ENCODE measurements at places on chromosomes 3 and 15. TPM values are rescaled to one million over a fixed set of nuclear protein-coding genes. Genes with fewer than 3 reads are reported as not detected.

GRCh38 chr3:52845157-52845556 is 10.3 kb upstream of the MUSTN1 start:
- no peak for DNase-seq

The CD200 gene
- total RNA-seq: not detected

GRCh38 chr3:133606902-133607301 is 33.4 kb downstream of the CDV3 start:
- DNase-seq: no peak

The STIMATE gene
- 25.6 TPM for total RNA-seq

DNA sequence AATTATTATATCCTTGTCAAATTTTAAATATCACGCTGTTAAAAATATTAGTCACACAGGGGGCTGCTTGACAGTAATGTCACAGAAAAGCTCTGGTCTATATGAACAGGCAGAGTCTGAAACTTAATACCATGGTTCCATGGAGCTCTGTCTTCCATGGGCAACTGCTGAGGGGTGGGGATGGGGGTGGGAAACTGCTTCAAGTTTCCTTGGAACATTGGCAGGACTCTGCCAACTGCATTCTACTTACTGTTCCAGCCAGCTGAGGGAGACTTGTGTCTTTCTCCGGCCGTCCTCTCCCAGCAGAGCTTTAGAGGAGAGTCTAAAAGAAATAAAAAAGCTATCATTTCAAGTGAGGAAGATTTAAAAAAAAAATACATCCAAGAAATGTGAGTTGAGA is 348.7 kb downstream of the ZIC1 start:
- no peak for DNase-seq

- DNase-seq: peak; percentile 6
Observed at GRCh38 chr3:62084558-62084957, 288.8 kb downstream of the FEZF2 start.

DNA sequence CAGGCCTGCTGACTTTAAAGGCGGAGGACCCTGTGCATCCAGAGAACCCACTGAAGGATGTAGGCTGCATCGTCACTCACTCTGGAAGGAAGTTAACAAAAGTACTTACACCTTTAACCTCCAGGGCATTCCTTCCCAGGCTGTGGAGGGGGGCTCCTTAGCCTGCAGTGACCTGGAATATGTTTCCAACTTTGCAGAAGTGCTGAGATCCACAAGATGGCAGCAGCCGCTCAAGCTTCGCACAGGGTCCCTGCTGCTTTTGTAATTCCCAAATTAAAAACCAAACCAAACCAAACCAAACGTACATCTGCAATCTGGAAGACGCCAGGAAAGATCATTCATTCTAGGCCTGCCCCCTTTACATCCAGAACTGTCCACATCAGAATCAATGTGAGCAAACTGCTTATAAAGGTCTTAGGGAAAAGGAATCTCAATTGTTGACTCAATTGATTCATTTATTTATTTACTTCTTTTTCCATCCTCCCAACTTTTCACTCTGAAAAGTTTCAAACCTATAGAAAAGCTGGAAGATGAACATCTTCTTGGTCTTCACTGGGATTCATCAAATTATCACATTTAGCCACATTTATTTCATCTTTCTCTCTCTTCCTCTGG is 70.5 kb upstream of the KLHL25 start:
- peak; percentile 8 for DNase-seq

The SAMD7 gene
- total RNA-seq: not detected

The ZNF774 gene
- total RNA-seq: 1.4 TPM

- DNase-seq: peak; percentile 11
Observed at GRCh38 chr3:14991818-14992612, 44.6 kb downstream of the NR2C2 start.

DNA sequence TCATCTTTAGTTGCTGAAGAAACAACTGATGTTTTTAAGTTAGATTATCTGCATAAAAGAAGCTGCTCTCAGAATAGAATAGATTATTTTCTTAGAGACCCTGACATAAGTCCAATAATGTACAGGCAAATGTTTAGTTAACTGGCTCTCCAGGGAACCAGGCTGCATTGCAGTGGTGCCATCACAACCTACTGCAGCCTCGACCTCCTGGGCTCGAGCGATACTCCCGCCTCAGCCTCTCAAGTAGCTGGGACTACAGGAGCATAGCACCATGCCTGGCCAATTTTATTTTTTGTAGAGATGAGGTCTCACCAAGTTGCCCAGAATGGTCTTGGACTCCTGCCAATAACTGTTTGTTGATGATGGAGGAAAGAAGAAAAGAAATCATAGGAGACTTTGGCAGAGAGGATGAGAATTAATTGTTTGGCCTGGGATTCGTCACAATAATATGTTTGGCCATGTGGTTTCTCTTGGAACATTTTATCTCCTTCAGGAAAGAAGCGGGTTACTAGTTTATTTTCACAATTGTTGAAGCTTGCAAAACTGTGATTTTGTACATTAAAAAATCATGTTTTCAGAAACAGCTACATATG is 429.2 kb downstream of the CADM2 start:
- DNase-seq: no peak

GRCh38 chr3:73547427-73548248 is 77.1 kb downstream of the PDZRN3 start:
- peak; percentile 90 for DNase-seq

DNA sequence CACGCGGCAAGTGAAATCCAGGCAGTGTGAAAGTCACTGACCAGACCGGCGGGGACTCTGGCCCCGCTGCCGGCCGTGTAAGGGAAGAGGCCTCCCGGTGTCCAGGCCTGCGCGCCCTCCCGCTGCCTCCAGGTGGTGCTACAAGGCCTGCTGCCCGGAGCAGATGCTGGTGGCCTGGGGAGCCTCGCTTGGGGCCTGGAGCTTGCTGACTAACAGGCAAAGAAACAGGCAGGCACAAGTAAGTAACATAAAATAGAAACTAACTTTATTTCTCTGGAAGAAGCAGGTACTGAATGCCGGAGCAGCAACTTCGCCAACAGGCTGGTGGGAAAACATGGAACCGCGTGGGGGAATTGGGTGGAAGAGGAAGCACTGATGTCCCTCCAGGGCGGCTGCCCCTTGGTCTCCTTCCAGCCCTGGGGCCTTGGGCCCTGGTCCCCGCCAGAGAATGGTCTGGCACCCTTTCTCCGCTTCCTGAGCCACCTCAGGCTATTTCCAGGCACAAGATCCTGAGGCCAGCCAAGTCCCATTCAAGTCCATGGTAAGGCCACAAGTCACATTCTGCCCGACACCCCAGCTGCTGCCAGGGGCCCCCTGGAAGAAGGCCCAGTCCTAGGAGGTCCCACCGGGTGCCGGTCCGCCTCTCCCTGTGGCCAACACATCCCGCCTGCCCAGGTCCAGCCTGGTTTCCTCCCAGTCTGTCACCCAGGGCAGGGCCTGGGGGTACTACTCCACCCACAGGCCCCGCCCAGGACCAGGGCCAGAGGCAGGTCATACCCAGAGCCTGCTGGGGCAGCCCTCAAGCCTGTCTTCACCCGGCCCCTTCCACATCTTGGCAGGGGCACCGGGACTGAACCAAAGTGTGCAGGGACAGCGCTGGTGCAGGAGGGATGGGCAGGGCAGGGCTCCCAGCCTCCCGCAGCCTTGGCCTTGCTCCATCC is 45.0 kb downstream of the TNK2 start:
- DNase-seq: peak; percentile 85

The SKOR1 gene
- total RNA-seq: 0.05 TPM

DNA sequence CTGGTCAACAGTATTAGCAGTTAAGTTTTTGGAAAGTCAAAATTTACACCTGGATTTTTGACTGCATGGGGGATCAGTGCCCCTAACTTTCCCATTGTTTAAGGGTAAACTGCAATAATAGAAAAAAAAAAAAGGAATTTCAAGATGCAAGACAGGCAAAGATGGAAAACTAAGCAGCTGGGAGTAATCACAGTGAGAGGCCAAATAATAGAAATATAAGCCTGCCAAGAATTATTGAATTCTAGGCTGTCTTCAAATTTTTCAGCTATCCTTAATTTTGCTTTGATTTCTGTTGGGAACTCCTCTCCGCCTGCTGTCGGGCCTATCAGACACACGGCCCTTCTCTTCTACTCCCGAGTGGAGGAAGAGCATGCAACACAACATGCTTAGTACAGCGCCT is 215.5 kb upstream of the LMCD1 start:
- no peak for DNase-seq

DNA sequence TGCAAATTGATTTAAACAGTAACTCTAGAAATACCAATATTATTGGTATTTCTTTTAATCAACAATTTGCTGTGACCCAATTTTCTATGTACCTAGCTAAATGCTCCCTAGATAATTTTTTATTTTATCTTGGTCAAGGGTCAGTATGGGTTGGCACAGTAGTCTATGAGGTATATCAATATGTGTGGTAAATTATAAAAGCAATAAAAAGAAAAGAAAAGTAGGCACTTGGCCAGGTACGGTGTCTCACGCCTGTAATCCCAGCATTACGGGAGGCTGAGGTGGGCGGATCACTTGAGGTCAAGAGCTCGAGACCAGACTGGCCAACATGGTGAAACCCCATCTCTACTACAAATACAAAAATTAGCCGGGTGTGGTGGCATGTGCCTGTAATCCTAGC is 34.0 kb upstream of the STIMATE start:
- DNase-seq: no peak

- no peak for DNase-seq
Observed at GRCh38 chr3:154759966-154760365, 320.2 kb upstream of the MME start.

The SERINC4 gene
- 0.07 TPM for total RNA-seq

The SCG5 gene
- 2.5 TPM for total RNA-seq

DNA sequence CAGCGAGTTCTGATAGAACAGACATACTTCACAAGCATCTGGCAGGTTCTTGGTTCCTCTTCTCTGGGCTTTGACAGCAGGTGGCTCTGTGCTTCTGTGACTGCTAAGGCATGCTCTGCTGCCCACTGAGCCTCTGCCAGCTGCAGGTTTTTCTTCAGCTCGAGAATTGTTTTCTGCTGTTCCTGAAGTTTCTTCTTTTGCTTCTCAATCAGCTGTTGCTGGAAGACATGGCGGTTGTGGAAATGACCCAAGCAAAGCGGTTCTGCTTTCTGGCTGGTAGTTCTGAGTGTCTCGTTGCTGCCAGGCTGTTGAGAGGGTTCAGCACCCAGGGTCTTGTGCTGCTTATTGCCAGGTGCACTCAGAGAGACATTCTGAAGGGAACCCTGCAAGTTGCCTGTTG is 50.8 kb downstream of the CCDC191 start:
- DNase-seq: no peak

GRCh38 chr3:27714692-27715453 is 7.2 kb downstream of the EOMES start:
- no peak for DNase-seq

DNA sequence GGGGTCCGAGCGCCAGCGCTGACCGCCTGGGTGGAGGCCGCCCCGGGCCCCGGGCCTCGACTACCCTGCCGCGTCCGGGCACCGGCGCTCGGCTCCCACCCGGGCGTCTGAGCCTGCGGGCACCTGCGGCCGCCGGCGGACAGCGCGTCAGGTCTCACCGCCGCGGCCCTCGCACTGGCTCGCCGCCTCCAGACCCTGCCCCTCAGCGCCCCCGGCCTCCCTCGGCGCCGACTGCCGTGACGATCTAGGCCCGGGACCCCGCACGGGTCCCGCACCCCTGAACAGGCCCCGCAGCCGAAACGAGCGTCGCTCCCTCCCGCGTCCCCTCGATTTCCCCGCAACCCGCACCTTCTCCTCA is 297 bp downstream of the PRC1 start:
- no peak for DNase-seq

Data from HFFc6 (cell line).